NCI-H187 (cell line): ENCODE measurements at places on chromosomes 11 and 22.

- no peak for DNase-seq
Measured at GRCh38 chr11:68014157-68014946, 4.2 kb downstream of the ALDH3B1 start.

- DNase-seq = no peak
Measured at GRCh38 chr22:43244402-43244801, 57.5 kb upstream of the TTLL12 start.

GRCh38 chr22:37894939-37895670, 11.0 kb upstream of the MICALL1 start:
- no peak for DNase-seq

DNA sequence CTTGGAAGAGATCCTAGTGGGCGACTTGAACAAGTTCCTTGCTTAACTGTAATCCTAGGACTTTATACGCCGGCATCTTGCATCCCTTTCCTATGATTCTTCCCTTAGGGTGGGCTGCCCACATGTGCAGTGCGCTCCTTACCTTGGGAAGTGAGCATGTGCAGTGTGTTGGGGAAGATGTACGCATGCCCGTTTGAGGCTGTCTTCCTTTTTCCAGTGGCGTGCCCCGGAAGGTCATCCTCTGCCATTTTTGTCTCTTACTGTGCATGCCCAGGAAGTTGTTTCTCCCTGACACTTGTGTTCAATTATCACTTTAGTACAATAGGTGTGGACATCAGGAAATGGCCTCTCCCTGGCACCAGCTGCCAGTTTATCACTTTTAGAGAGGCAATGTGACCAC, 936.5 kb downstream of the TBC1D22A start:
- no peak for DNase-seq

GRCh38 chr22:46484861-46485595, 52.4 kb downstream of the CELSR1 start:
- no peak for DNase-seq

- DNase-seq = no peak
Measured at GRCh38 chr11:109933126-109933525, 160.1 kb upstream of the ZC3H12C start.

DNA sequence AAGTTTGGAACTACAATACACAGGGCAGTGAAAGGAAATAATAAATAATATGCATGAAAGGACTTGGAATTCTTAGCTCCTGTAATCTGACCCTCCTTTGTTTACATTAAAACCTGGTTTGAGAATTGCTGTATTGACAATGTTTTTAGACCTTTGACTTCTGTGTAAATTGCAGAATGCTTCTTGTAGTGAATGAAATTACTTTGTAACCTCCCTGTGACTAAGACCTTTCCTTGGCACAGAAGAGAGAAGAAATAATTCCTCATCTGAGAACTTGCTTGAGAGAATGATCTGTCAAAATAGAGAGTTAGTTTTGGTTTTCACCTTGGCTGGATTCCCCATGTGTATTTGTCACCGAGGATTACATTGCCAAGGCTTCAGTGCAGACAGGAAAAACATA, 640.0 kb upstream of the ANO5 start:
- DNase-seq = no peak

DNA sequence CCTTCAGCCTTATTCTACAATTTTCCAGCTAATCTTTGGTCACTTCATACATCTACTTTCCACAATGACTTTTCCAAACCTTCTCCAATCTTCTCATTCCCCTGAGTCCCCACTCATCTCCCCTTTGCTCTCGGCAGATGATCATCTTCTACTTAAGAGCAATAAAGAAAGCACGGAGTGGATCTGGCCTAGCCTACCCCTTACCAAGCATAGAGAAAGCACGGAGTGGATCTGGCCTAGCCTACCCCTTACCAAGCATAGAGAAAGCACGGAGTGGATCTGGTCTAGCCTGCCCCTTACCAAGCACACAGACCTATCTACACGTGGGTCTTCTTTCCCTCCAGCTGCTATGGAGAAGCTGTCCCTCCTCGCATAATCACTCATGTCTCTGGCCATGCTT, 558.6 kb downstream of the OPCML start:
- DNase-seq = no peak

DNA sequence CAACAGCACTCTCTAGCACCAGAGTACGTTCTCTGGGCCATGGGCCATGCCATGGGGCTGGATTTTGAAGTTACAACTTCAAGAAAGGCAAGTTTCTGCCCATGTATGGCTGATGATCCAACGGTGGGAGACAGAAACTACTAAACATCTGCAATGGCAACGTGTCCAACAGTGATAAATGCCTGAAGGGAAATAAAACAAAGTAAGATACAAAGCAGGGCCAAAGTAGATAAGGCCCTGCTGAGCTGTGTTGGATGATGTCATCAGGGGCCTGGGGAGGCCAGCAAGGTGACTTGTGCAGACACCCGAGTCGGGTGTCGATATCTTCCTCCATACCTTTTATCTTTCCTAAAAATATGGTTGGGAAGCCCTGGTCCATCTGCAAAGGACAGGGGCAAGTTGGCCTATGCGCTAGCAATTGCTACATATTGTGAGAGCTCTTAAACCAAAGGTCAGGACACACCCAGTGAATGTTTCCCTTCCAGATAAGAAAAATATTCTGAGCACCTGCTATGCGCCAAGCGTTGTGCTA, 487.2 kb downstream of the MN1 start:
- DNase-seq = no peak

- no peak for DNase-seq
Measured at GRCh38 chr11:1534682-1535081, 37.4 kb downstream of the DUSP8 start.

- DNase-seq = no peak
Measured at GRCh38 chr11:122593473-122594420, 61.8 kb upstream of the UBASH3B start.

- DNase-seq = no peak
Measured at GRCh38 chr22:30250661-30251267, 4.2 kb upstream of the LIF start.

DNA sequence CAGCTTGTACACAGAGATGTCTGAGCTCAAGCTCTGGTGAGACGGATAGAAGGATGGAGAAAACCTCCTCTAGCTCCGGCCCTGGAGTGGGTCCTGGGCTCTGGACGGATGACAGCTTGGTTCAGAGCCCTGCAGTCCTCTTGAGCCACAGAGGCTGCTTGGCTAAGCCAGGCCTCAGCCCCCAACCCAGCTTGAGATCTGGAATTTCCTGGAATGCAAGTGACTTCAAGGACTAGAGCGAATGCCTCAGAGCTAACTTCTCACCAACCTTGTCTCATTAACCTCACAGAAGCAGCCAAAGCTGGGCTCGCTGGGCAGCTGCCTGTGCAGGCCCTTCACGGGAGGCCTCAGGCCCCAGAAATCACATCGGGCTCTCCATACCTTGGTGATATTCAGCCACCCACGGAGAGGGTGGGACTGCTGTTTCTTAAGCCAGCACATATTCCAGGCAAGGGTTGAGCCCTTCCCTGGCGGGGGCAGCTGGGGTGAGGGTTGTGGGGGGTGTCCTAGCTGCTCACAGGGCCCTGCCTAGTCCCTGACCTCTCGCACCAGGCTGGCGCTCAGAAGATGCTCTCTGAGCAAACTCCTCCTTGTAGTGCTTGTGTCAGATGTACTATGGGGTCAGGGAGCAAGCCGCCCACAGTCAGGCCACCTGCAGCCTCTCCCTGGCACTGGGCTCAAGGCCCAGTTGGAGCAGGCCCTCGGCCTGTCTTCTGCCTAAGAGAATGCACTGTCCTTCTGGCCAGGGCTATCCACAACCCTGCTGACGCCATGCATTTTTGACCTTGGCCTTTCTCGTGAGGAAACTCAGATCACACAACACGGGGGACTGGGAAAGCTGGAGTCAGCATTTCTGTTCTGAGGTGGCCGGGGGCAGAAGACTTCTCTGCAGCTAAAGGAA, 73.6 kb upstream of the TTLL12 start:
- DNase-seq = no peak

GRCh38 chr11:121451986-121452608, at the start of gene SORL1:
Gene SORL1, plus strand, starts transcription at chr11:121452314. Its CDS starts 18 bp downstream, at chr11:121452332.
- DNase-seq = peak; percentile 65

GRCh38 chr11:95625164-95625900, 164.2 kb downstream of the FAM76B start:
- DNase-seq = no peak

- DNase-seq = no peak
Measured at GRCh38 chr22:38843657-38844314, at the start of gene NPTXR. Gene NPTXR, minus strand, starts transcription at chr22:38844028.

- DNase-seq = no peak
Measured at GRCh38 chr11:41051919-41052635, 407.4 kb downstream of the LRRC4C start.

- no peak for DNase-seq
Measured at GRCh38 chr11:20337526-20338154, 25.9 kb upstream of the HTATIP2 start.

DNA sequence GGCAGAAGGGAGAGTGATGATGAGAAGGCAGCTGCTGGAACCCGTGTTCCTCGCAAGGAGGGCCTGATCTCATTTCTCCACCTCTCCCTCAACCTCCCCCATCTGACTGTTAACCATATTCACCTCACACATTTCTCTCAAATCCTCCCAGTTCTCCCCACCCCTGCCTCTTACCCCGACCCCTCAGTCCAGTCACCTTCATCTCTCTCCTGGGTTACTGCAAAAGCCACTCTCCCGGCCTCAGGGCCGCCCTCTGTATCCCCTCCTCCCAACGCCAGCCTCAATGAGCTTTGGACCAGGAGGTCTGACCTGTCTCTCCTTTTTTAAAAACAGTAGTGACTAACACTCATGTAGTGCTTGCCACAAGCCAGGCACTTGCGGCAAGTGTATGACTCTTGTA, 29.5 kb upstream of the LMO1 start:
- no peak for DNase-seq
